Type B pancreatic cell (in vitro differentiated cells): ENCODE measurements at places on chromosomes 2 and 18.
A peak's percentile ranks its signal among the peaks of the same experiment; 100 is the strongest.

DNA sequence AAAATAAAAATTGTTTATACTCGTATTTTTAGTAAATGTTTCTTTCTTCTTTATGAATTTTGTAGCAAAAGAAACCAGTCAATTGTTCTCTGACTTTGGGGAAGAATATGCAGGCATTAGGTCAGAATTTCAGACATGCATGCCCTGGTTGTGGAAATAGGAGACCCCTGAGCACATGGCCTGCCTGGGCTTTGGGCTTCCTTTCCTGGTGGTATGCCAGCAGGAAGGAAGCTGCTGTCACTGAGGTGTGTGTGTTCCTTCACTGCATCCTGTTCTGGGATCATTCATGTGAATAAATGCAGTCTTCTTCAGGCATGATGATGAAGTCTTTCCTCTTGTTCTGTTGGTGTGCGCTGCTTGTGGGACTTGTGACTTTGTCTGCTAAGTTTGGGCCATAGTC is 920.2 kb upstream of the VRK2 start:
- DNase-seq, result no peak

- DNase-seq, result no peak
Measured at GRCh38 chr2:191506515-191506914, 171.4 kb upstream of the NABP1 start.

- DNase-seq, result no peak
Measured at GRCh38 chr2:142872882-142873724, 4.4 kb upstream of the KYNU start.

DNA sequence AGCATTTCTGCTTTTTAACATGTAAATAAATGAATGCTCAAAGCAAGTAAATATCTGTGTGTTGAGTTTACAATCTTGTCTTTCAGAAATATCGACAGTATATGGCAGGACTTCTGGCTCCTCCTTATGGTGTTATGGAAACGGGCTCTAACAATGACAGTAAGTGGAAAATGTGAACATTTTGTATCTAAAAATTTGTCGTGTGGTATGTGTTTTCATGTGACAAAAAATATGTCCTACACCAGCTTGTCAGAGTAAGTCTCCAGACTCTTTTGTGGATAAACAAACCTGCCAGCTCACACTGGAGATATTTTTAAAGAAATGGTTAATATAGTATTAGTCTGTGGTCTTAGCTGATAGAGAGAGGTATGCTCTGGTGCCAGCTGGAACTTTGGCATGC is 157.9 kb upstream of the MAP3K20 start:
- DNase-seq, result no peak

DNA sequence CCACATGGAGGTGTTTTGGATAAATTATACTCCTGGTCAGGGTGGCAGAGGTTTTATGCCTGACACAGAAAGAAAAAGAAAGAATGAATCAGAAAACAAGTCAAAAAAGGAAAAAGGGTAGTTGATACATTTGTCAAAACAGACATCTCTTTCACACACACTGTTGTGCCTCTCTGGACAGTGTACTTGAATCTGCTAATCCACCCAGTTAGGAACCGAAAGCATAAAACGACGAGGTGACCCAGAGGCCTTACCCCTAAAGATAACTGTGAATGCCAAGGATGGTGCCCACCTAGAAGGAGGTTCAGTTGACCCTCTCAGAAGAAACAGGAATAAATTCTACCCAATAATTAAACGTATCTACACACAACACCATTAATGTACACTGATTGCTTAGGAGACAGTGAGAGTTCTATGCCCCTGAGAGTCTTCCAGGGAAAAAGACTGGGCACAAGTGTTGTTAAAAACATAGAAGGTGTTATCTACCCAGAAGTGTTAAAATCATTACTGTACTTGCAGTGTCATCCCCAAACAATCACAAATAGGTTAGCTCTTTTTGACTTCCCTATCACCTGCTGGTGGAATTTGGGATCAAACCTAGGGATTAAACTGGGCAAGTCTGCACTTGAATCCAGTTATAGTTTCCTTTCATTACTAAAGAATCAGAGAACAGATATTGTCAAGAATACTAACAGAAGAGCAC is 123.2 kb upstream of the DNAJC10 start:
- no peak for DNase-seq

DNA sequence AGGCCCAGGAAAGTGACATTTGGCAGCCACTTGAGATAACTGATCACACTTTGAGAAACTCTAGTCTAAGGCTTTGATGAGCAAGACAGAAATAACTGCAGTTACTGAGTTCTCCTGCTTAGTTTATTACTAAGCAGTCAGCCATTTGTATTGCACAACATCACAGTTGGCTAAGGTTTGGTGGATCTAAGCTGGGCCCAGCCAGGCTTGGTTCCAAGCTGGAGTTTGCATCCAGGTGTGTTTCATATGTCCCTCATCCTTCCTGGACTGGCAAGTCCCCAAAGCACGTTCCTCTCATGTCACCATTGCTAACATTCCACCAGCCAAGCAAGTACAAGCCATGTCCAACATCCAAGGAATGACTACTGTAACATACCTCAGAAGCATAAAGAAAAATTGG is 71.3 kb upstream of the ZNF532 start:
- DNase-seq, result no peak

- no peak for DNase-seq
Measured at GRCh38 chr2:44170311-44170717, 1.6 kb downstream of the PPM1B start.

GRCh38 chr2:166651080-166651675 is 157.1 kb upstream of the SCN7A start:
- no peak for DNase-seq

GRCh38 chr2:239274391-239275043 is 126.3 kb downstream of the HDAC4 start:
- DNase-seq, result peak; percentile 52

- no peak for DNase-seq
Measured at GRCh38 chr2:105934467-105934866, 189.8 kb downstream of the NCK2 start.

DNA sequence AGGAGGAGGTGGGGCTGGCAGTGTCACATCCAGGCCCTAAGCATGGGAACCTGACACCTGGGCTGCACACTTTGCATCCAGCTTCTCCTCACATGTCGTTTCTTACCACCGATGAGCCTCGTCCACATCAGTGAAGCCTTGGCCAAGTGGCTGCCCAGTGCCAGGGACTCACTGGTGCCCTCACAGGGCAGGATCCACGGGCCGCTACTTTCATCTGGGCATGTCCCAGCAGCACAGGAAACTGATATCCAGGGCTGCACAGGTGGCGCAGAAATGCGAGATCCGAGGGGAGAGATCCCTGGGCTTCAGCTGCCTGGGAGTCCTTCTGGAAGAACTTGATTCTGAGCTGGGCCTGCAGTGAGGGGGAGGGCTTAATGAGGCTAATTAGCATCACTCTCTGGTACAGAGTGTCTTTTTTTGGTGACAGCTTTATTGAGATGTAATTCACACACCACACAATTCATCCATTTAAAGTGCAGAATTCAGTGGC is 291.6 kb upstream of the HDAC4 start:
- DNase-seq, result peak; percentile 66

DNA sequence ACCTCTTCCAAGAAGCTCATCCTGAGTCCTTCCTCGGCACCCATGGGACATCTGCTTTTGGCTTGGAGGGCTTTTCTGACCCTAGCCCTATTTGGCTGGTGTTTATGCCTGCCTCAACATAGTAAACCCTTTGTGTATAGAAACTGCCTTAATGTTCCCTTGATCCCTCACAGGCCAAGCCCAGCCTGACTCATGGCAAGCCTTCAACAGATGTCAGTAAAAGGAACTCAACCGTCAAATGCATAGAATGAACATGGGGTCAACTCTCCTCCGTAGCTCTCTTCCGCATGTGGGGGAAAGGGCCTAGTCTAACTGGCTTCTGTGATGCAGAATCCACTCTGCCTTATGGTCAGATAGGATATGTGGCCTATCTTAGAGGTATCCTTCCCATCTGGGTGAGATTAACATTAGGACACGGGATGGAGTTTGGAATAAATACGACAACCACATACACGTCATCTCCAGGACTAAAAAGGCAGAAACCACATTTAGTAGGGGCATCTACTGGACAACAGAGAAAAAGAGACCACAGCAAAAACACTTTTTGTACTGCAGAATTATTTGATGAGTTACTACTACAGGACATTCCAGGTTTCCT is 2.5 kb upstream of the NPAS2 start:
- no peak for DNase-seq
